ENCODE measurements at places on chromosomes 5 and 9.

DNA sequence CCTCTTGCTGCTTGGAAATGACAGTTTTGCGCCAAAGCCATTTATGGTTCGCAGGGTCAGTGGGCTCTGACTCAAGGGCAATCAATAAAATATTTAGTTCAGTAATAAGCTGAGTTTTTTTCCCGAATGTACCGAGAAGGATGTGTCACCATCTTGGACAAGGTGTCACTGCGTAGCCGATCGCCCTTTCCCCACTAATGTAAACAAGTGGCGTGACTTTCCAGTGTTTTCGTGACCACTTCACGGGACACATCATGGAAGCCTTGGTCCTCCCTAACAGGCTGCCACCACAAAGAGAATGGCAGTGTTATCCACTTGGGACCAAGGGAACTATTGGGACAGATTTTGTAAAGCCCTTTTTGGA is 16.4 kb downstream of the ISL1 start:
- DNase-seq: no peak

DNA sequence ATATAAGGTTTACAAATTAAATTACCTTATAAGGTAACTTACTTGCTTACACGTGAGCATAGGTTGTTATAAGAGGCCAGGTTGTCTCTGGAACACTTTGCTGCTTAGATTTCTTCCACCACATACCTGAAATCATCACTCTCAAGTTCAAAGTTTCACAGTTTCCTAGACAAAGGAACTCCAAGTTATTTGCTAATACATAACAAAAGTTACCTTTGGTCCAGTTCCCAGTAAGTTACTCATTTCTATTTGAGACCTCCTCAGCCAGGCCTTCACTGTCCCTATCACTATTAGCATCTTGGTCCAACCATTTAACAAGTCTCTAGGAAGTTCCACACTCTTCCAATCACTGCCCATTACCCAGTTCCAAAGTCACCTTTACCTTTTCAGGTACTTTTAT is 18.5 kb upstream of the UGT3A1 start:
- no peak for DNase-seq

DNA sequence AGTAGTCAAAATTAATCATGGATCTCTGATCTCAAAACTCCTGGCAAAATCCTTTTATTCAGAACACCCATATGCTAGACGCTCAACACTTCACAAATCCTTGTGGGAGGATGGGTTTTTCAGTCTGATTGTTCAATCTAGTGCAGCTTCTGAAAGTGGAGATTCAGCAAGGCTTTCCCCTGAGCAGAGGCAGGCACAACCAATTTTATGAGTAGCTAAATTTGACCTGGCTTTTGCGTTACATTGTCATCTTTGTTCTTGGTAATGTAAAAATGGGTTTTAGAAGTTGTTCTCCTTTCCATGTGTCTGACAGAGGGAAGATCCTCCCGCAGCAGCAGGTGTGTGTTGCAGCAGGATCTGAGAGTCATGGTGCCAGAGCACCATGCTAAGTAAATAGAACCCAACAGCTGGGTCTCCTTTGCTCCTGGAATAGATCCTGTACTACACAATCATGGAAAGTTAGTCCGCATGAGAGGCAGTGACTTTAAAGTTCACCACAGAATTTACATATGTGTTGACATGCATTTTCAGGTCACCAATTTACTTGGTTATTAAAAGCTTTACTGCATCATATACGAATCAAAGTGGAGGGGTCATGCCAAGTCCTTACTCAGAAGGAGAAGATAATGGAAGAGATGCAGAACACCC is 70.1 kb upstream of the MEF2C start:
- DNase-seq: no peak

DNA sequence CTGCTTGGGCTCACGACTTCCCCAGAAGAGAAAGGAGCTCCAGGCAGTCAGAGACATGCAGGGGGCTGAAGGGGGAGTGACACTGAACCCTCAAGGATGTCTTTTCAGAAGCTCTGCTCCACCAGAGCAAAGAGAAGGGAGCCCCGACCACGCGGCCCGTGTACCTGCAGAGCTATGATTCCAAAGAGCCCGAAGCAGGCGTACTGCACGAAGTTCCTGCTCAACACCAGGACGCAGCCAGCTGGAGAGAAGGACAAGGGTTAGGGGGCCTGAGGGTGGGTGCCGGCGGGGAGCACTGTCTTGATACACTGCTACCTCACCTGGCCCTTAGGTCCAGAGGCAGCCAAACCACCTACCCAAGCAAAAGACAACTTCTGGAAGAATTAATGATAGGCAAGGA is 9.4 kb downstream of the SURF4 start:
- no peak for DNase-seq

GRCh38 chr5:14851999-14852526 is 19.5 kb downstream of the ANKH start:
- DNase-seq: no peak

DNA sequence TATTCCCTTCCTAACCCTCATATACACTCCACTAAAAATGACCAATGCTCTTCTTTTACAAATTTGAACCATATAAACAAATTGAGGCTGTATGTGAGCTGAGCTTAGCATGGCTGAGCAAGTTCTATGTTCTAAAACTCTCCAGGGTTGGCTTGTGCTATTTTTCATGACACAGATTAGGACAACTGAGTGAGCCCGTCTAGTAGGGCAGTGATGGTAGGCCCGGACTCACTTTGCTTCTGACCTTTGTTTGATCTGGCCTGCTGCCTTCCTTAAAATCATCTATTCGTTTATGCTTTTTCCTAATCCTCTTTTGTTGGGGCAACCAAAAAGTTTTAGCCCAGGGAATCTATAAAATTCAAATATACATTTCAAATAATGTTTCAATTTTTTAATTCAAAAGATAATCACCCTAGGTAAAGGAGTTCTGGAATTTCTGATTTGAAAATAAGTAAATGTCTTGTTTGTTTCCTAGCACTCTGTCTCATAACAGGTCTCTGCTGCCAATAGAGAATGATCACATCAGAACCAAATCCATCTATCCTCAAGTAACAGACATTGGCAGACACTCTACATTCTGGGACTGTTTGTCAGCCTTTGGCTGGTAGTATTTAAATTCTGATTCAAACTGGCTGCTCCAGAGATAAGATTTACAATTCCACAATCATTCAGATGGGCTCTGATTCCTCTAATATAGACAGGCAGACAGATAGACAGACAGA is 217.0 kb upstream of the TARS1 start:
- no peak for DNase-seq

DNA sequence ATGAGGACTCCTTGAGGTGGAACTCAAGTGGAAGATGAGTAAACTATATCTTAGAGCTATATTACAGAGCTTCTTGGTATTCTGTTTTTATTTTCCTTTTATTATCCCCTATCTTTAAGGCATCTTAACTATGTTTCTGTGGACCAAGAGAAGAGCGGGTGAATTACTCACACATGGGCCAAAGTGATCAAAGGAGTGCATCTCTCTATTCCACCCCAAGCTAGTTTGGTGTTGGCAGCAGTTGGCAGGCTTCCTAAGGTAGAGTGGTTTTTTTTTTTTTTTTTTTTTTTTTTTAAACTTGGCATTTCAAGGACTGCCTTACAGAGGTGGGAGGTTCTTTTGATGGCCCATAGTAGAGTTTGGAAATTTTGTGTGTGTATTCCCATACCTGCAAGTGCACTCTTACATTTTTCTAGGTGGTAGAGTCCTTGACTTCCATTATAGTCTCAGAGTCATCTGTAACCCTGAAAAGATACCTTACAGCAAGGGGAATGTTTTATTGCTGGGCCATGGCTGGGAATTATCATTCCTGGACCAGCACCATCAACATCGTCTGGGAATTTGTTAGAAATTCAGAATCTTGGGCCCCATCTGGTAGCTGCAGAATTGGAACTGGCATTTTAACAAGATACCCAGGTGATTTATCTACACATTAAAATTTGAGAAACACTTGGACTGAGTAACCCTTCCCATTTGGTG is 51.0 kb downstream of the ARHGAP26 start:
- DNase-seq: no peak

- no peak for DNase-seq
Measured at GRCh38 chr5:141516672-141517025, 27.8 kb downstream of the PCDHGC5 start.

DNA sequence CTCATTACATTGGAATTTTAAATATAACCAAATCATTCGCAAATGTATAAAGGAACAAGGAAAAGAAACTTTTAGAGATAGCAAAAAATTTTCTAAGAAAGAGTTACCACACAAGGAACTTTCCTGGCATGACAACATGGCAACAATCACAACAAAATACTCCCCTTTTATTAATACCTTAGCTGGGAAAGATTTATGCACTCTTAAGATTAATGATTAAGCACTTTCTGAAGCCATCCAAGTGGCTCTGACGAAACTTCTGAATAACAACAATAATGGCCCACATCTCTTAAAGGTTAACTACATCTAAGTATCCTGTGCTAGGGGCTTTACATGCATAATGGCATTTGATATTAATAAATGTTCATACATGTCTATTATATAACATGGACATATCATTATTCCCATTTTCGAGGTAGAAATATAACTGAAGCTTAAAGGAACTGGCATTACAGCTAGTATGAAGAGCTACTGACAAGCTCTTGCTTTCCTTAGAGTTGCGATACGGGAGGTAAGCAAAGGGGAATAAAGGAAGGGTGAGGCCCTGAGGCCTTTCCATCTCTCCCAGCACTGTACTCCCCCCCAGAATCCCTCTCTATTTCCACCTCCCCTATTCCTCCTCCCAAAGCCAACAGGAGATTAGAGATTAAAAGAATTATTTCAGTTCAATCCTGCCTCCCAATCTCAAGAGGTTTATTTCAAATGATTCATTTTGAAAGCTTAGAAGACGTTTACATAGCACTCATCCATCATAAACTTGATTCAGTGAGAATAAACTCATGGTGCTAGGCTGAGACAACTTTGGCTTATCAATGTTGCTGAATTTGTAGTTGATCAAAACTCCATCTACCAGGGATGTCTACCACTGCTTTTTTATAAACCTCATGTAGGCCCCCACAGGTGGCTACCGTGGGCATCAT is 9.6 kb downstream of the MTMR12 start:
- DNase-seq: no peak

- DNase-seq: no peak
Measured at GRCh38 chr9:36153746-36154145, 15.4 kb upstream of the CCIN start.

DNA sequence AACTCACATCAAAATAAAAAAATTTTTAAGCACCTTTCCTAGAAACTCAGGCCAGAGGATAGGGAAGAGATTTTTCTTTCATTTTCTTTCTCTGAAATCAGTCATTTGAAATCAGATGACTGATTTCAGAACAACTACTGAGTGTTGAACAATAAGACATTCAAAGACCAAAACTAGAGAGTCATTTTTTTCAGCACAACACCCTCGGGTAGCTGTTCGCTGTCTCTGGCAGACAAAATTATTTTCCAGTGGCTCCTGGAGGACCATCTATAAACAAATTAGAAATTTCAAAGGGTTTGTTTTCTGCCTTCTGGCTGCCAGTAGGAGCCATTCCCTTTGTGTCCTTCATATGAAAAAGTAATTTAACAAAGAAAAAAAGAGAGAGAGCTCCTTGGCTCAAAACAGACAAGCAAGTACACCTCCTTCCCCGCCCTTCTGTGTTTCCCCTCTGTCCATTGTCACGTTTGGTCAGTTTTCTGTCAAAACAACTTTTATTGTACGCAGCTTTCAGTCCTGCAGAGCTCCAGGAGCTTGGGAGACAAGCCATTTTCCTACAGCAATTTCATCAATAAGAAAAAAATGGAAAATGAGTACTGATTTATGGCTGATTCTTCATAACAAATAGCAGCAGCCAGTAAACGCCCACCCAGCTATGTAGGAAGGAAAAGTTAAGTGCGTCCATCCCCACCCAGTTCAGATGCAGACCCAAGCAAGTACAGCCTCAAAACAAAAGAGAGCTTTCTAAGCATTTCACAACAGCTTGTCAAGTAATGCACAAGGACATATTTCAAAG is 405.2 kb downstream of the ZNF608 start:
- DNase-seq: no peak

GRCh38 chr5:12910641-12911040 is 1006.4 kb upstream of the CTNND2 start:
- no peak for DNase-seq

DNA sequence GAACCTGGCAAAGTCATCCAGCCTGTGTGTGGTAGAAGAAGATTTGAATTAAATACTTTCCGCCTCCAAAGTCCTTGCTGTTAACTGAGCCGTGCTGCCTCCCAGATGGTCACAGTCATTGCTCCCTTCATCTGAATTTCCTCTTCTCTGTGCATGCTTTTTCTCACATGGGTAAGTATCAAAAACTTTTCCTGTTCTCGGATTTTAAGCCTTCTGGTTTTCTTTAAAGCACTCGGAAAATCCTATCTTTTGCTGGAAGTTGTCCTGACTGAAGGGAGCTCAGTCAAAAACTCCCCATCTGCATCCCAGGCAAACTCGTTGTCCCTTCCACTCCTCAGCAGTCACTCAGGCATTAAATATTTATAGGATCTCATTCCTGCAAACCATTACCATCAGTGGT is 290.0 kb upstream of the PIK3R1 start:
- DNase-seq: no peak

- no peak for DNase-seq
Measured at GRCh38 chr5:37975531-37975930, 135.7 kb upstream of the GDNF start.

GRCh38 chr5:133466556-133467334 is 145.6 kb downstream of the FSTL4 start:
- DNase-seq: no peak

- DNase-seq: no peak
Measured at GRCh38 chr9:138038244-138038671, 160.7 kb downstream of the CACNA1B start.

DNA sequence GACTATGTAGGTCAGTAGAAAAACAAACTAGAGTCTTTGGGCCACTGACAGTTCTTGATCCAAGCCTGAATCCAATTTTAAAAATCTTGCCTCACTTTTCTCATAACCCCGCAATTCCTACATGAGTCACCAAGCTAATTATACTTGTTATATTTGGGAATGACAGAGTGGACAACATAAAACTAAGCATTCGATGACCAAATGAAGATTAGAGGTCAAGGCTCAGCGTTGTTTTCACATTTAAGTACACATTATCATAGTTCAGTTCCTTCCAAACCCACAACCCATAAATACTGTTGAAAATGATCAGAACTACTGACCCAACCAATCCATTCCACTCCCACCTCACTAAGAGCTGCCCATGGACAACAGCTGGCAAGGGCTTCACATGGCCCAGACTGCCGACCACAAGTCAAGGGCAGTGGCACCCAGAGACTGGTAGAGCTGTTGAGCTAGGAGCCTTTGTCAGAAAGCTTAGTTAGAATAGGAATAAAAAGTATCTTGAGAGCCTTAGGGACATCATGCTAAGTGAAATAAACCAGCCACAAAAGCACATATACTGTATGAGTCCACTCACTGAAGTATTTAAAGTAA is 64.2 kb downstream of the MYO10 start:
- DNase-seq: no peak

- no peak for DNase-seq
Measured at GRCh38 chr9:4617752-4618151, 44.3 kb upstream of the PLPP6 start.

All from NCI-H2107 (cell line).